Lower leg skin (tissue), 4 donors: ENCODE measurements at places on chromosomes 11 and 22. TPM values are rescaled to one million over a fixed set of nuclear protein-coding genes. Genes with fewer than 3 reads are reported as not detected.

Gene OR56B4
- not detected for total RNA-seq

Gene RRM1
- 69.8 TPM for total RNA-seq

DNA sequence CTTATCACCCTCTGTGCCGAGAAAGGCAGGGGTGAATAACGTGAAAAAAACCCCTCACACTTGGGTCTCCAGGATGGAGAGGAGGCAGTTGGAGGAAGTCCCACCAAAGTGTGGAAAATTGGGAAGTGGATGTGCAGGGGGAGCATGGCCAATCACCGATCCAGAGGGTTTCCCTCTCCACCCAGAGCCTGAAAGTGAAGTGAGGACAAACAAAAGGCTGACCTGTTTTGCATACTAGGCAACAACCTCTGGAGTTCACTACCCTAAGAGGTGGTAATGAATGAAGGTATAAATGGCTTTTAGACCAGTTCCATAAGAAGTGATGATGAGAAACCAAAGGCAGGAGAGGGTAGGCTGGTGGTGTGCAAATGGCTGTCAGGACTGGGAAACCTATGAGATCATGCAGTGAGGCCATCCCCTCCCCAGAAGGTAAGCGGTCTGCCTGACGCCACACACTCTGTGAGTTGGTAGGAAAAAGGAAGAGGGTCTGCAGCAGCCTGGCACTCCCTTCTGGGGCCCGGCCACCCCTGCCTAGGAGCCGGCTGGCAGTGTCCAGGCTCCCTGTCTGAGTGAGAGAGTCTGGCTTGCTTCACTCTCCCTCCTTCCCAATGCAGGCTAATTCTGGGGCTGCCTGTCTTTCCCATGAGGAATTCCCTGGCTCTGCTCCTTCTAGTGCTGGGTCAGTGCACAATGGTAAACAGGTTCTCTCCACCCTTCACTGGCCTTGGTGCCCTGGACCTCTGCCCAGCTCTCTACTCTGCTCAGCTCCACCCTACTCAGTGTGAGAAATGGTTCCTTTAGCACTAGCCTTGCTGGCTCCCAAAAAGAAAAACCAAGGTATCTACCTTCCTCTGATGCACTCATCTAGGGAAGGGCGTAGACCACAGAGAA lies 15.6 kb downstream of the TBC1D10A start:
- DNase-seq = peak; percentile 93

DNA sequence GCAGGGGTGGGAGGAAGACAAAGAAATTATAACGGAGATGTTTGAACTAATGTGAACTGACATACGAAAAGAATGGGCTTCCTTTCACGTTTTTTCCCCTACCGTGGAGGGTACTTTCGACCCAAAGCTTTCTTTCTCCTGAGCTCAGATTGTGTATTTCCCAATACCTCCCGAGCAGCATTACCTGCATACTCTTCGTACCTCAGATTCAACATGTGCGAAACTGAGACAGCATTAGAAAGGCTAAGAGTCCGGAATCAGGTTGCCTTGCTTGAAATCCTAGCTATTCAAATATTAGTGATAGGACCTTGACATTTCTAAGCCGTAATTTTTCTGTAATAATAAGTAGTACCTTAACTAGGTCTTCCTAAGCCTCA lies 778 bp upstream of the PAK1 start:
- DNase-seq = no peak

DNA sequence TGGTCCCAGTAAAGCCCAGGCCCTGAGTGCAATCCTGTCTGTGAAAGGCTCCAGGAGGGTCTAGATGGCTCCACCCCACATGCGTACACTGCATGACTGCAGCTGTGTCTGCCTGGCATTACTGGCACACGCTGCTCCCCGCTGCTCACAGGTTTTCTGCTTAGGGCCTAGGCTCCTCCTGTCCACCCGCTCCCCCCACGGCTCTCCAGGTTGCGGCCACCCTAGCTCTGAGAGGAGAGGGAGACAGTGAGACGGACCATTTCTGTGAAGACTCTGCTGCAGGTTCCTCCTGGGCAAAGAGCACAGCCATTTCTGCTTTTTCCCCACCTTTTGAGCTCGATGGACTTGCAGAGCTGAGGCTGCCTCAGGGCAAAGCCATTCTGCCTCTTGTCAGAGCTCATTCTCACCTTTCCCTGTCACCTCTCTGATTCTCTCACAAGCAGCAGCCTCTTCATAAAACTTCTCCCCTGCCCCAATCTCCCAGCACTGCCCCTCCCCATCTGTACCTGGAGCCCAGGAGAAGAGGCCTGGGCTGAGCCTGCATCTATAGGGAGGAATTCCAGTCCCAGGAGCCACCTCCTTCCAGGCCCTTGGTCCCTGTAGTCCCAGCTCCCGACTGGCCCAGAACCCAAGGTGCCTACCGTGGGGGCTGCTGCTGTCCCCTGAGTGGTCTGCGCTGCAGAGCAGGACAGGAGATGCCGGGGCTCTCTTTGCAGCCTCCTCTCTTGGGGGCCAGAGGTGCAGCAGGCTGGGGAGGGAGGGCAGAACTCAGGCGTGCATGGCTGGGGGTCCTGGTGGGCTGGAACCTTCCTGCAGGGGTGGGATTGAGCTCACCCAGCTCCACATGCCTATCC lies 433.7 kb upstream of the B3GAT1 start:
- peak; percentile 72 for DNase-seq

DNA sequence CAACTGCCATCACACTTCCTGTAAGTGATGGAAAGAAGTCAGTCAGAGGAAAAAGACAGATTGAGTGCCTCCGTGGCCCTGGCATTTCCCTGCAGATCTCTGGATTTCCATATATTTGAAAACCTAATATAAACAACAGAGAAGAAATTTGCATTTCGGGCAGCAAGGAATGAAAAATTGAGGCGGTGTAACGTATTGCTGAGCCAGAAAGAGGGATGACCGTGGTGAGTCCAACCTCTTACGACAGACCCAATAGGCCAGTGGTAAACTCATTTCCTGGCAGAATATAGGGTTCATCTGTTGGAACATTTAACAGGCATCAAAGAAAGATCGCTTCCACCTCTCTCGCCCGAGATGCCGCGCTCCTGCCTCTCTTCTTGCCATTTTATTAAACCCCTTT lies 336.5 kb downstream of the MIAT start:
- no peak for DNase-seq

DNA sequence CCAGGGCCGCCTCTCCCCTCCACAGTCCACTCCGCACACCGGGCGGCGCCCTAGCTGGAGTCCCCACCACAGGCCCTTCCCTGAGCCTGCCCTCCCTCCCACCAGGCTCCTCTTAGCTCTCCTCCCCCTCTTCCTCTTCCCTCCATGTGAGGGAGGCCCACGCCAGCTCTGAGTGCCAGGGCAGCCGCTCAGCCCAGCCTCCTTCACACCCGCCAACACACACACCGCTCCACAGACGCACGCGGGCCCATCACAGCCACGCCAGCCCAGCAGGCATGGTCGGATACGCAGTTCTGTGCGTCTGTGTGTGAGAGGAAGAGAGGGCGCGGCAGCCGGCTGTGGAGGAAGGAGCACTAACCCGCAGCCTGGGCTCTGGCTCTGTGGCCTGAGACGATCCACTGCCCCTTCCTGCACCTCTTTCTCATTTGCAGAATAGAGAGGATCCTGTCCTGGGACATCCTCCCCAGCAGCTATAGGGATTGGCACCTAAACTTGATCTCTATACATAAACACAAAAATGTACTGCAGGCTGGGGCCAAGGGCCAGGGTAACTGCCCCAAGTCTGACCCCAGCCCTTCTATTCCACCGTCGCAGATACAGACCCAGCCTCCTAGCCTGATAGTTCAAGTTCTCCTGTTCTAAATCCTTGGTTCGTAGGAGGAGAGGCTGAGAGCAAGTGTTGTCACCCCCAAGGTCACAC lies 3.5 kb downstream of the CHRM4 start:
- no peak for DNase-seq

DNA sequence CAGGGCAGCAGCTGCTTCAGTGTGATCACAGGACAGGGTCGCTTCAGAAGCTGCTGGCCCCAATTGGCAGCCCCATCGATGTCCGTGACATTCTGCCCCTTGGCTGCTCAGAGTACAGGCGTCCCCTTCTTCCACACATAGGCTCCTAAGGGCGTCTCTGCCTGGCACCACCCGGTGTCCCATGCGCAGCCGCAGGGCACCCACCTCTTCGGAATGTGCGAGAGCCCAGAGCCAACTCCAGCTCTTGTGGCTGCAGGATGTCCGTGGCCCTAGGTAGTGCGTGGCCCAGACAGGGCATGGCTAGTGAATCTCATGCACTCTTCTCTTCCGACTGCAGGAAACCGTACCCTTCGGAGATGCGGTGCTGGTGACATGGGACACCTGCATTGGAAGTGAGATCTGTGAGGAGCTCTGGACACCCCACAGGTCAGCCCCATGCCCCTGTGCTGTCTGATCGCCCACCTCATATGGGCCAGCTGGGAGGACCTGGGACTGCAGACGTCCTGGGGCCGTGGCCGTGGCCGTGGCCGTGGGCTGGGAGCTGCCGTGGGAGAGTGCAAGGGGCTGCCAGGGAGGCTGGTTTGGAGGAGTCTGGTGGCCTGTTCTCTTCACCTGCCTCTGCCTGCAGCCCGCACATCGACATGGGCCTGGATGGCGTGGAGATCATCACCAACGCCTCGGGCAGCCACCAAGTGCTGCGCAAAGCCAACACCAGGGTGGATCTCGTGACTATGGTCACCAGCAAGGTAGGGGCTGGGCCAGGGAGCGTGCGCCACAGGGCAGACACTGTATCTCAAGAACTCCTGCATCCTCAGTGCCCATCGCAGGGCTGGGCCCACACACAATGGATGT lies 20.2 kb downstream of the NADSYN1 start:
- no peak for DNase-seq
